NCI-H774 (cell line): ENCODE measurements at places on chromosomes 6 and 20.

DNA sequence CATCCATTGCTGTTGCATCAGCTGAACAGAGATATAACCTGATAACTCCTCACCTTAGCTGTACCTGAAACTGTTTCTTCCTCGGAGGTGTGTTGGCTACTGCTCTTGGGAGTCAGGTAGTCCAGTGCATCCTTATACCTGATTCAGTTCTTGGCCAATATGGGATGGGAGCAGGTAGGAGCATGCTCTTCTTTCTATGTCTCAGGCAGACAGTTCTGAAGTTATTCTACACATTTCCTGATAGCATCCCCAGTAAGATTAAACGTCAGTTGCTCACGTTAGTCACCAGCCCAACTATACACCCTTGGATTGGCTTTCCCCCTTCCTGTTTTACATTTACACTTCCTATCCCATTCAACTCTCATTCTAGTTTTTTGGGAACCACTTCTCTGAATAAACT, 244.3 kb upstream of the FLRT3 start:
- no peak for DNase-seq

GRCh38 chr20:52899041-52899608, 73.0 kb upstream of the TSHZ2 start:
- DNase-seq: no peak

- DNase-seq: no peak
Measured at GRCh38 chr6:12720310-12720709, 3.7 kb downstream of the PHACTR1 start.

DNA sequence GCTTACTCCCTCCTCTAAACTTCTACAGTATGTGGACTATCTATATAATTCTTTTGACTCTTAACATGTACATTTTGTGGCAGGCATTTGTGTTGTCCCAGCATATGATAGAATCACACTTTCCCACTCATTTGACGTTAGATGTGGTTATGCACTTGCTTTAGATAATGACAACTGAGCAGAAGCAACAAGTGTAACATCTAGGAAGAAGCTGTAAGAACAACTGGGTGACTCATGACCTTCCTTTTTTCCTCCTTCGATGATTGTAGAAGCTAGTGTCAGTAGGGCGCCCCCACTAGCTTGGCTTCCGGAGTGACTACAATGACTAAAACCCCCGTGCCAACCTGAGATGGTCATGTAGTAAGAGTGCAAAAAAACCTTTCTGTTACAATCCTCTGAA, 74.6 kb upstream of the CEP85L start:
- DNase-seq: no peak

DNA sequence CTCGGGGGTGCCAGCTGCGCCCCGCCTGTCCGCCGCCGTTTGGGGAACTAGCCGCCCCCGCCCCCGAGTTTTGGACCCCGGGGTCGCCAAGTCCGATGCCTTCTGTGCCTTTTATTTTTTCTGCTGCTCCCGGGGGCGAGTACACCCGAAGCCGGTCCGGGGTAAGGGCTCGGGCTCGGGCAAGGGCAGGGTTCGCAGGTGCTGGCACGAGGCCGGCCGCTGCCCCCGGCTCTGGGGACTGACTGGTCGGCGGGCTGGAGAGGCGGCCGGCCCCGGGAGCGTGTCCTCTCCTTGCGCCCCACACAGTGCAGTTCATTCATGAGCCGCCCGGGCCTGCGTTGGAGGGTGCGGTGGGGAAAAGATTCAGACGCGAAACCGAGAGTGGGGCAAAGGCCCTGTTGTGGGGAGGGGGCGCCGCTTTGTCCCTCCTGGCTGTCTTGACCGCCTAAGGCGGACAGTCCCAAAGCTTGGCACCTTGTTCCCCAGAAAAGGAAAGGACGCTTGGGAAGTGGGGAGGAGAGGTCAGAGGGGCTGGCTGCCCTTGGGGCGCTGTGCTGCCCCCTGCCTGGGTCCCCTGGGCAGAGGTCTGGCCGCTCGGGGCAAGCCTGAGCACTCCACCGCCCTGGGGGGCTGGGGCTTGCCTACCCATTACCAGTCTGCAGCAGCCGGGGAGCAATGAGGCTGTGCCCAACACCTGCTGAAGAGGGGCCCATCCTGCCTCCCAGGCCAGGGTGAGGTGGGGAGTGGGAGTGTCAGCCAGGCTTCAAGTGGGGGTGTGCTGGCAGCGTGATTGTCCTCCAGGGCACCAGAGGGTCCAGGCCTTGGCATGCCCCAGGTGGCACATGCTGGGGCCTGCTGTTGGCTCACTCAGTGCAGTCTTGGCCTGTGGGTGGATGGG, 915 bp downstream of the TMEM63B start:
- DNase-seq: no peak

GRCh38 chr6:37202788-37203491, 33.0 kb downstream of the PIM1 start:
- DNase-seq: no peak

- DNase-seq: no peak
Measured at GRCh38 chr6:120614723-120615122, 719.6 kb downstream of the TBC1D32 start.

DNA sequence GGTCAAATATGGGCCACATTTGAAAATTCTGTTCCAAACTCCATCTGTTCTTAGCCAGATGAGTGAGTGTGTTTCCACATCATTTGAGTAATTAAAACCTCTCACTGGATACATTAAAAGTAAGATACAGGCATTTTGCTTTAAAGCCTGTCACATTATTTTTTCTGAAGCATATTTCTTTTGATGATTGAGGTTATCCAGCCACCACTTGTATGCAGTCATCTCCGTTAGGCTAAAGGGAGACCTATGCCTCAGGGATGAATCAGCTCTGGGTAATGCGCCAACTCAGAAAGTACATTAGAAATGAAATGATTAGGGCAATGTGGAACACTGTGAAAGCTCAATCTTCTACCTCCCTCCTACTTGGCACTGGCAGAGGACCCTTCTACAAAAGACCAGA, 90.7 kb downstream of the SNAP25 start:
- no peak for DNase-seq

DNA sequence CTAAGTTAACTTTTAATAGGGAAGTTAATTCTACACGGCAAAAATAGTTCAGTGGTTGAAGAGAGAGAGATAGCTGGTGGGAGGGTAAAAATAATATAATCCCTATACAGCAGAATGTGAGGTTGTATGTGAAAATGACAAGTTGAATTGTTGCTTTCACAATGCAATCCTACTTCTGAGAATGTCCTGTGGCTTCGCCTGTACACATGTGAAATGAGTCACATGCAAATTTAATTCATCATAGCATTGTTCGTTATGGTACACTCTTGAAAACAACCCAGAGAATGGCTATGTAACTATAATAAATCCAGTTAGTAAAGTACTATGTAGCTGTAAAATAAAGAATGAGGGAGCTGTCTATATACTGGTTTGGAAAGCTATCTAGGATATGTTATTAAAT, 46.0 kb upstream of the HINT3 start:
- no peak for DNase-seq

- DNase-seq: no peak
Measured at GRCh38 chr20:61045091-61045490, 207.0 kb upstream of the CDH4 start.

DNA sequence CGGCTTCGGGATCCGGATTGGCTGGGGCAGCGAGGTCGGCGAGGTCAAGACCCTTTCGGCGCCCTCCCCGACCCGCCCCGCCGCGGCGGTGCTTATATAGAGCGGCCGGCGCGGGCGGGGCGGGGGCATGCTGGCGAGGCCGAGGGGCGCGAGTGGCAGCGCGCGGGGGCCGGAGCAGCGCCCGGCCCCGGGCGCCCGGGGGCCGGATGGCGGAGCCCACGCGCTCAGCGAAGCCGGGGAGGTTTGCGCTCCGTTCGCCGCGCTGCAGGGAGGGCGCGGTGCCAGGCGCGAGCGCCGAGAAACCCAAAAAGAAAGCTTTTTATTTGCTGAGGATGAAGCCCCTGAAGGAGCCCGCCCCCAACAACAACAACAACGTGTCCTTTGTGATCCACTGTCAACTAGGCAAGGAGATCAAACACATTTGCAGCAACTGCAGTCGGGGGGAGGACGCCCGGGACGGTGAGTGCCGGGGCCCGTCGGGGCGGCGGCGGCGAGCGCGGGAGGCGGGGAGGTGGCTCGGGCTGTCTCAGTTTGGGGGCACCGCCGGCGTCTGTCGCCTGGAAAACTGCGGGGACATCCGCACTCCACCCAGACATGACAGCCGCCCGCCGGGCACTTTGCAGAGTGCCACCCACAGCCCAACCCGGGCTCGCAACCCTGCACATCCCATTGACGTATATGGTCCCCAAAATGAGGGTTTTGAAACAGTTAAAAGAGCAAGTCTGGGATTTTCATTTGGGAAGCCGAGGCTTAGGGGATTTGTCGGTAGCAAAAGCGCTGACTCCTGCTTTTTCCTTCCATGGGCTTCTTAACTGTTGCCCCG, 297.3 kb downstream of the PHACTR1 start:
- no peak for DNase-seq
